Mesendoderm (in vitro differentiated cells): ENCODE measurements at places on chromosomes 2 and 18.

GRCh38 chr2:188404341-188405004 lies 112.8 kb downstream of the GULP1 start:
- no peak overlapping the region for H3K4me3 ChIP-seq
- no peak for DNase-seq
- no peaks in the 10 kb centered on the region for H3K27me3 ChIP-seq

DNA sequence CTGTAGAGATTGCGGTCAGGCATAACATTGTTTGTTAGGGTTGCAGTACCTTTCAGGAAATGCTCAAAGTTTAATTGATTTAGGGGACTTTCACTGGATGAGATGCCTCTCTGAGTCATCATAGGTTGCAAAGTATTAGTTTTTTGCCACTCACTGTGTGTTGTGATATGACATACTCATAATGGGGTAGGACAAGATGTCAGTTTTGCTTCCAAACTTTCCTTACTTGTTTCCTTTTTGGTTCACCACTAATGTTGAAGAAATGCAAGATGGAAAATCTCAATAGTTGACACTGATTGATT lies 35.0 kb upstream of the PTH2R start:
- H3K27me3 ChIP-seq, result no peaks in the 10 kb centered on the region
- H3K4me3 ChIP-seq, result no peak overlapping the region
- H3K27ac ChIP-seq, result no peak overlapping the region
- no peaks in the 10 kb centered on the region for H3K4me1 ChIP-seq
- DNase-seq, result no peak
- H3K36me3 ChIP-seq, result no peaks in the 10 kb centered on the region

- DNase-seq, result peak; percentile 73
- H3K36me3 ChIP-seq, result no peaks in the 10 kb centered on the region
- no peak overlapping the region for H3K4me3 ChIP-seq
Observed at GRCh38 chr2:10331027-10331701, 28.5 kb downstream of the HPCAL1 start.

GRCh38 chr2:216871333-216871934 lies 11.6 kb upstream of the TNP1 start:
- no peaks in the 10 kb centered on the region for H3K27me3 ChIP-seq
- no peaks in the 10 kb centered on the region for H3K4me1 ChIP-seq
- H3K27ac ChIP-seq, result no peak overlapping the region

DNA sequence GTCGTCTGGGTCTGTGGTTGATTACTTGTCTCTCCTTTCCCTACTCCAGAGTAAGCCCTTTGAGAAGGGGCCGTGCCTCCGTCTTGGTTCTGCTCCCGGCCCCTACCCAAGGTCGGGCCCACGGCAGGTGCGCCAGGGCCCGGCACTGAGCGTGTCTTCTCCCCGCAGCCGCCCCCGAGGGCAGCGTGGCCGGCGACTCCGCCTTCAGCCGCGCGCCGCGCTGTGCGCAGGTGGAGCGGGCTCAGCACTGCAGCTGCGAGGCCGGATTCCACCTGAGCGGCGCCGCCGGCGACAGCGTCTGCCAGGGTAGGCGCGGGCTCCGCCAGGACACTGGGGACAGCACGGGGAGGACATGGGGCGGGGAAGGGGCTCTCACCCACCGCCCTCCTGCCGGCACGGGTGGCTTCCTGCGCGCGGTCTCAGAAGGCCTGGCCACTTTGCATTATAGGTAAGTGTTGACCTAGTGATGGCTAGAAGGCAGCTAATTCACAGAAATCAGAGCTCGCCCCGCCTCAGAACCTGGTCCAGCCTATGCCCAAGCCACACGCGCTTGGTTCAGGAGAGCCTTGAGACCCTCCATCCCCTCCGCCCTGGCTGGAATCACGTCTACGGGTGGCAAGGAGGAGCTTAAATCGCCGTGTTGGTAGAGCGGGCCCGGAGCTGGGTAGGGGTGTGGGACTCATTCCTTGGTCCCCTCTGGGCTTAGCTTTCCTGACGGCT lies 43.5 kb downstream of the FBLN7 start:
- DNase-seq, result peak; percentile 16
- no peak overlapping the region for H3K27ac ChIP-seq
- no peaks in the 10 kb centered on the region for H3K36me3 ChIP-seq

DNA sequence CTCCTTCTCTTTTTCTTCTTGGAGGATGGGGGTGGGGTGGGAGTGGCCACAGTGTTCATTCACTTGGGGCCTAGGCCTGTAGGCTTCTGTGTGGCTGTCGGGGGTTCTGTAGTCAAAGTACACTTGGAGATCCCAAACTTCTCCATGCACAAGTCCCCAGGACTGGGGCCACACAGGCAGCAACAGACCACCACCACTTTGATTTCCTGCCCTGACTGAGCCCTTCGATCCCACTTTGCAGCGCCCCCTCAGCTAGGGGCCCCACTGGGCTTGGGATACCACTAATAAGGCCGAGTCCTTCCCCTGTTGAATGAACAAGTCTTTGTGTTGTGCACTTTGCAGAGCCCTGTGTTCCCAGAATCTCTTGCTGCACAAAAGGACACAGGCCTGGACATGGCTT lies 5.5 kb upstream of the TEX51 start:
- DNase-seq, result no peak
- H3K4me1 ChIP-seq, result no peaks in the 10 kb centered on the region
- no peaks in the 10 kb centered on the region for H3K36me3 ChIP-seq

DNA sequence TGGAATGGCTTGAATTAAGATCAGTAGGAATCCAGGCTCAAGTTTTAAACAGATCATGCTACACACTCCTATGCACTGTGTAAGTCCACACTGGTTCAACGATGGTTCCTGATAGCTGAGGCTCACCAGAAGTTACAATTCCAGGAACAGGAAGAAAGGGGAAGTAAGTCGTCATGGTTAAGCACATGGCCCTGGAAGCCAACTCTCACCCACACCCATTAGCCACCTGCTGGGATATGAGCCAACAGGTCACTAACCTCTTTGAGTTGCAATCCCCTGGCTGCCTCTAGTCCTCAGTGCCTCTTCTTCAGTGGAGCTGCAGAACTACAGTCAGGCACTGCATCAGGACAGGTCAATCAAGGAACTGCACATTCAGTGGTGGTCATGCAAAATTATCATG lies 133.5 kb downstream of the TMEM182 start:
- no peak overlapping the region for H3K4me3 ChIP-seq
- no peaks in the 10 kb centered on the region for H3K4me1 ChIP-seq
- peak; percentile 58 for DNase-seq
- H3K27me3 ChIP-seq, result no peaks in the 10 kb centered on the region
- no peaks in the 10 kb centered on the region for H3K36me3 ChIP-seq

DNA sequence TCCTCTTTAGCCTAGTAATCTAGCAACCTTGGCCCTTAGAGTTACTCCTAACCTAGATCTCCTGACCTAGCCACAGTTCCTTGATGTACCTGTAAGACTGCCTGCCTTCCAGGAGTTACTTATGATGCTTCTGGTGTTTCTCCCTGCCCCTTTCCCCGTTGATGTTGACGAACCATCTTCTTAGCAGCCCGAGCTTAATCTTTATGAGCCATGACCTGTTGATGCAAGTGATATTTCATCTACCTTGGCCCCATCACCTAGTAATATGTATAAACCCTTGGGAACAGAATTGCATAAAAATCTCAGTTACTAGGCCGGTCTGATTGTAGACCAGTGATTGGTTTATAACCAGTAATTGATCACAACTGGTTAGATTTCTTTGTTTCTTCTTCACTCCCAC lies 2.7 kb downstream of the IMPACT start:
- H3K4me1 ChIP-seq, result no peaks in the 10 kb centered on the region
- H3K27ac ChIP-seq, result no peak overlapping the region
- H3K27me3 ChIP-seq, result no peaks in the 10 kb centered on the region

- peaks cover 7% of the 10 kb centered on the region for H3K4me1 ChIP-seq
- no peak for DNase-seq
- no peak overlapping the region for H3K4me3 ChIP-seq
- no peaks in the 10 kb centered on the region for H3K36me3 ChIP-seq
- no peaks in the 10 kb centered on the region for H3K27me3 ChIP-seq
- H3K27ac ChIP-seq, result no peak overlapping the region
Observed at GRCh38 chr2:134706587-134707329, 12.0 kb downstream of the TMEM163 start.

- no peak overlapping the region for H3K4me3 ChIP-seq
- H3K4me1 ChIP-seq, result no peaks in the 10 kb centered on the region
- H3K27me3 ChIP-seq, result no peaks in the 10 kb centered on the region
- no peak for DNase-seq
Observed at GRCh38 chr2:144419218-144419617, 100.7 kb downstream of the ZEB2 start.

DNA sequence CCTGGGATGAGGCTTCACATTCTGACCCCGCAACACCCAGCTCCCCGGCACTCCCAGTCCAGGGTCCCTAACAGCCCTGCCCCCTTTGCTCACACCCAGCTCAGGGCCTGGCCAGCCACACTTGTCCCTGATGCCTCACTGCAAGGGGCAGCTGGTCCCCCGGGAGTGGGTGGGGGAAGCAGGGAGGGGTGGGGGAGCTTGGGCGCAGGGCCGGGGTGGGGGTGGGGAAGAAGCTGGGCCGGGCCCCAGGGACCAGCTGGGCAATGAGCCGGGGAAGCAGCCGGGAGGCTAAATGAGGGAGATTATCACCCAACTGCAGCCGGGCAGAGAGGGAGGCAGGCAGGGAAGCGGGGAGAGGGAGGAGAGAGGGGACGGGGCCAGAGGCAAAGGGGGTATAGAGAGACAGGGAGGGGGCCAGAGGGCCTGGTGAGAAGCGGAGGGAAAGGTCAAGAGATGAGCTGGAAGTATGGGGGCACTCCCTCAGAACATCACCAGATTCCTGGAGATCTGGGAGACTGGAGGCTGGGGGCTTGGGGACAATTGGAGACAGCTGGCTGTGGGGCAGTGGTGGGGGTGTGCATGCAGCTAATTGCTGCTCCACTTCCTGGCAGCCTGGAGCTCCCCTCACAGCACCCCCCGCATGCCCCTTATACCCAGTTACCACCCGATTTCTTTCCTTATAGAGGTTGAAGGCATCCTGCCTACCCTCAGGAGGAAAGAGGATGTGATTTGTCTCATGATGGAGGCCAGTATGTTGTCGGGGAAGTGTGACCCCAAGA lies 2.5 kb upstream of the ASIC4 start:
- H3K27ac ChIP-seq, result no peak overlapping the region
- no peaks in the 10 kb centered on the region for H3K36me3 ChIP-seq
- H3K4me3 ChIP-seq, result no peak overlapping the region
- H3K27me3 ChIP-seq, result peaks cover 23% of the 10 kb centered on the region
- DNase-seq, result no peak

DNA sequence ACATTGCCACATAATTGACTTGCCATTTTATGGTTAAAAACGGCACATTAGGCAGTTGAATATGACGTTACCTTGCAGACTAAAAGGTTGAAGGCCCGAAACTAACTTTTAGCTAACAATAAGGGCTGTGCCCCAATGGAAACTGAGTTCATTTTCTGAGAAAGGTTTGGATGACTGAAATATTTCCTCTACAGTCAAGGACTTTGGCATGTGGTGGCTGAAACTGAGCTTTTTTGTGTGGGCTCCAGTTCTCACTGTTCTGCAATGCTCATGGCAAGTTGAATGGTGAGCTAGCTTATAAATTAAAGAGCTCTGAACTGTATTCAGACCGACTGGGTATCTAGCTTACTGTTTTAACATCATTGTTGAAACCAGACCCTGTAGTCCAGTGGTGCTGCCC lies 23.8 kb upstream of the TXNDC2 start:
- no peak overlapping the region for H3K4me3 ChIP-seq
- DNase-seq, result no peak
- H3K36me3 ChIP-seq, result no peaks in the 10 kb centered on the region
- no peak overlapping the region for H3K27ac ChIP-seq

DNA sequence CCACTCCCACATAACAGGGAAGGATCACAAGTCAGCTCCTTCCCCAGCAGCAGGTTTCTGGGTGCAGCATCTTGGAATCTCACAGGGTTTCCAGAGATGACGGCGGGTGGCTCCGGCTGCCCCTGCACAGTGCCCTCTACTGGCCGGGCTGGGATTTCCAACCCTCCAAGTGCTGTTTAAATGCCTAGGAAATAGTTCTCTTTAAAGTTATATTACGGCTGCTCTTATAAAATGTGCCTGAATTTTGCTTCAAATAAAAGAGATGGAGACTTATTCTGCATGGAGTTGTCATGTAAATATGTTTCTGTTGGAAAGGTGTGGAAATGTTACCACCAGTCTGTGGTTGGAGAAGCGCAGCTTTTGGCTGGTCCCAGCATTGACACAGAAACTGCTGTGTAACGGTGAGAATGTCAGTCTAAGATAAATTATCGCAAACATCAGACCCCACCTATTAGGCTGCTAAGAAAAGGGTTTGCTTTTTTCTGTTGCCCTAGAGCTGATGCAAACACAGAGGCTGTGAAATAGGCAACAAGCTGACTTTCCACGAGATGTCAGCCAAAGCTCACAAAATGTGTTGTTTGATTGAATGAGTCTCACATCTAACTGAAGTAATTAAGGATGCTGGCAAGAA lies 3.3 kb upstream of the HJURP start:
- H3K27me3 ChIP-seq, result no peaks in the 10 kb centered on the region
- H3K4me3 ChIP-seq, result no peak overlapping the region
- H3K36me3 ChIP-seq, result no peaks in the 10 kb centered on the region
- DNase-seq, result peak; percentile 64
- H3K27ac ChIP-seq, result no peak overlapping the region

DNA sequence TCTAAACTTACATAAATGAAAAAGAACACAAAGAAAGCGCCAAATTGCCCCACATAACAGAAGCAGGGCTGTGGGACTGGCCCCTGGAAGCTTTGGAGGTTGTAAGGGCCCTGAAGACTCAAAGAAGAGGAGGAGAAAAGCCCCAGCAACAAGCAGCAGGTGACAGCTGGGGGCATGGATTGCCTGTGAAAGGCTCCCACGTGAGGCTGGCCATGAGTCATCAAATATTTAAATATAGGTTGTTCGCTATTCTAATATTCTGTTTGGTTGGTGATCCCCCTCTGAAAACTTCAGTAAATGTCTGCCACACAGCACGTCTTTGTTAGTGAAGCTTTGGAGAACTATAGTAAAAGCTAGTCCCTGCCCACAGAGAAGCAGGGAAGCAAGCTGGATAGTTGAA lies 132.4 kb downstream of the MREG start:
- no peaks in the 10 kb centered on the region for H3K27me3 ChIP-seq
- no peaks in the 10 kb centered on the region for H3K36me3 ChIP-seq
- no peak overlapping the region for H3K4me3 ChIP-seq
- H3K27ac ChIP-seq, result no peak overlapping the region
- H3K4me1 ChIP-seq, result no peaks in the 10 kb centered on the region
- peak; percentile 14 for DNase-seq

GRCh38 chr2:74286725-74287124 lies 56.5 kb downstream of the SLC4A5 start:
- H3K4me3 ChIP-seq, result no peak overlapping the region
- no peaks in the 10 kb centered on the region for H3K27me3 ChIP-seq
- no peaks in the 10 kb centered on the region for H3K4me1 ChIP-seq
- DNase-seq, result no peak

GRCh38 chr2:187916799-187917198 lies 362.6 kb upstream of the TFPI start:
- H3K4me3 ChIP-seq, result no peak overlapping the region
- H3K4me1 ChIP-seq, result no peaks in the 10 kb centered on the region
- DNase-seq, result no peak
- H3K36me3 ChIP-seq, result no peaks in the 10 kb centered on the region
- no peaks in the 10 kb centered on the region for H3K27me3 ChIP-seq
- no peak overlapping the region for H3K27ac ChIP-seq

DNA sequence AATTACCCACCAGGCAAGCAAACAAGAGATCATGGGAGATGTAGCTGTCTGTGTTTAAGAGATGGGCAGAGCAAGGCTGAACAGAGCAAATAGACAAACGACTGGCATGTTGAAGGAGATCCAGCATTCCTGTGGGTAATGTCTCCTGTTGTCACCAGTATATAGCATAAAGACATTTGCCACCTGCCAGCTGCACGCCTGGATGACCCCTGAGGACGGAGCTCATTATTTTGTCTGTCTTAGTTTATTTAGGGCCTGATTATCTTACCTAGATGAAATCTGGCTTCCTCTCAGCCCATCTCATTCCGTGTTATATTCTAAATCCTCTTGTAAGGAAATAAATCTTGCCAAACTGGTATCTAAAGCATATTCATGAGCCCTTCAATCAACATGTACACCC lies 510.3 kb upstream of the LINC00305 start:
- peak; percentile 12 for DNase-seq
- no peak overlapping the region for H3K27ac ChIP-seq
- no peaks in the 10 kb centered on the region for H3K4me1 ChIP-seq
- H3K36me3 ChIP-seq, result no peaks in the 10 kb centered on the region
